ENCODE measurements at places on chromosomes 7 and 10. TPM values are rescaled to one million over a fixed set of nuclear protein-coding genes. Genes with fewer than 3 reads are reported as not detected.

AZGP1 gene
- total RNA-seq = 0.40 TPM

NKX2-3 gene
- not detected for total RNA-seq

CUEDC2 gene
- total RNA-seq = 133 TPM

HTR5A gene
- total RNA-seq = not detected

R3HCC1L gene
- 14.1 TPM for total RNA-seq
